Right renal pelvis (tissue), 4 donors: ENCODE measurements at places on chromosomes 5 and 9. TPM values are rescaled to one million over a fixed set of nuclear protein-coding genes. Genes with fewer than 3 reads are reported as not detected.

OR1J2 gene
- polyA plus RNA-seq, result not detected

GABRG2 gene
- polyA plus RNA-seq, result 0.04 TPM

SLC34A3 gene
- 7.8 TPM for polyA plus RNA-seq

DNA sequence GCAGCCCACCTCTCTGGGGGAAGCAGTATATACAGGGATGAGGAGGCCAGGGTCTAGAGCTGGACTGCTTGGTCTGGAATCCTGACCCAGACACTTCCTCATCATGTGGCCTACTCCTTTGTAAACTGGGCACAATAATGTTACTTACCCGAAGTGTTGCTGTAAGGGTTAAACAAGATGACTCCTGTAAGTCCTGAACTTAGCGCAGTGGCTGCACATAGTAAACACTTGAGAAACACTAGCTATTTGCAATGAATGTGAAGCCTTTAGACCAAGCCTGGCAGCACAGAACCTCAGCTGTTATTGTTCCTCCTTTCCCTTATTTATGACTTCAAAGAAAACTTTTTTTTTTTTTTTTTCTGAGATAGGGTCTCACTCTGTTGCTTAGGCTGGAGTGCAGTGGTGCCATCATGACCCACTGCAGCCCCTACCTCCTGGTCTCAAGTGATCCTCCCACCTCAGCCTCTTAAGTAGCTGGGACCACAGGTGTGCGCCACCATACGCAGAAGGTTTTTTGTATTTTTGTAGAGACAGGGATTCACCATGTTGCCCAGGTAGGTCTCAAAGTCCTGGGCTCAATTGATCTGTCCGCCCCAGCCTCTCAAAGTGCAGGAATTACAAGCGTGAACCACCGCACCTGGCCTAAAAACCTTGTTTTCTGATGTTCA, 96.2 kb upstream of the IL6ST start:
- DNase-seq, result no peak

- no peak for DNase-seq
These were observed 81.9 kb downstream of the DMRTA1 start for GRCh38 chr9:22528485-22528884.
